Left ventricle myocardium inferior (tissue), 1 donor: ENCODE measurements at places on chromosomes 7 and 10. TPM values are rescaled to one million over a fixed set of nuclear protein-coding genes. Genes with fewer than 3 reads are reported as not detected.

DNA sequence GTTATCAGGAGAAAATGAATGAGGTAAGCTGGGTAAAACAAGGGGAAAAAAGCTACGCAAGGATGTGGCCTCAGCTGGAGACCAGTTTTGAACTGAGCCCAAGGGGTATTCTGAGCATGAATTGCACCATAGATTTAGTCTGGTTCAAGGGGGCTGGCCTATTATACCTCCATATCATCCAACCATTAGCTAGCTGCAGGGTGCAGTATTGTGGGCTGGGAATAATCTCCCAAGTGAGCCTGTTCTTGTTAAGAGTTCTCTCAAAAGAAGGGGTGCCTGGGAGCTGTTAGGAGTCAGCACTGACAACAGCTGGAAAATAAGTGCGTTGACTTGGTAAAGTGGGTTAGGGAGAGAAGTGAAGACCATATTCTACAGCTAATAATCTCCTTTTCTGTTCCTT is 8.0 kb downstream of the TAS2R16 start:
- DNase-seq: no peak

GRCh38 chr10:7545792-7546191 is 121.0 kb downstream of the ITIH5 start:
- no peak for DNase-seq

GRCh38 chr10:127254276-127254675 is 57.9 kb upstream of the INSYN2A start:
- DNase-seq: no peak

DNA sequence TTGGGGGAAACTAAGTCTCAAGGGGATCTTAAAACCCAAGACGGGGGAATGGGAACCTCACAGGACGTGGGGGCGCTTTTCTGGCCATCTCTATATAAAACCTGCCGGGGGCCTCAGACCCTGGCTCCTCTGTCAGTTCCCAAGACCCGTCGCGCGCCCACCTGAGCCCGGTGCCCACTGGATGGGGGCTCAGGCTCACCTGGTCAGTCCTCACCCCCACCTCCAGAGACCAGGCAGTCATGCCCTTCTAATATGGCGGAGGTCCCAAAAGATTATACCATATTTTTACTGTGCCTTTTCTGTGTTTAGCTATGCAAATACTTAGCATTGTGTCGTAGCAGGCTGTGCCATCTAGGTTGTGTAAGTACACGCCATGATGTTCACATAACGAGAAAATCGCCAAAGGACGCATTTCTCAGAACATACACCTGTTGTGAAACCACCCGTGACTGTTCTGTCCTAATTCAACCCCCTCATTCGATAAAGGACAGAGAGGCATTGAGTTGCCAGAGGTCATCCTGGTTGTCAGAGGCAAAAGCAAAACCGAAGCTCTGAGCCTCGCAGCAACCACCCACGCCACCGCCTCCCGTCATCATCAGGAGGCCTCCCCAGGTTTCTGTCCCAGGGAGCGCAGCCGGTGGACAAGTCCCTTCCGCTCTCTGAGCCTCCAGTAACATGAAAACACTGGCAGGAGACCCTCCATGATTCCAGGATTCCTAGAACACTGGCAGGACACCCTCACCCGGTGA is 28.9 kb downstream of the OAT start:
- DNase-seq: no peak

GRCh38 chr7:27175626-27176523 is 1.8 kb upstream of the HOXA10 start:
- peak; percentile 3 for DNase-seq

DNA sequence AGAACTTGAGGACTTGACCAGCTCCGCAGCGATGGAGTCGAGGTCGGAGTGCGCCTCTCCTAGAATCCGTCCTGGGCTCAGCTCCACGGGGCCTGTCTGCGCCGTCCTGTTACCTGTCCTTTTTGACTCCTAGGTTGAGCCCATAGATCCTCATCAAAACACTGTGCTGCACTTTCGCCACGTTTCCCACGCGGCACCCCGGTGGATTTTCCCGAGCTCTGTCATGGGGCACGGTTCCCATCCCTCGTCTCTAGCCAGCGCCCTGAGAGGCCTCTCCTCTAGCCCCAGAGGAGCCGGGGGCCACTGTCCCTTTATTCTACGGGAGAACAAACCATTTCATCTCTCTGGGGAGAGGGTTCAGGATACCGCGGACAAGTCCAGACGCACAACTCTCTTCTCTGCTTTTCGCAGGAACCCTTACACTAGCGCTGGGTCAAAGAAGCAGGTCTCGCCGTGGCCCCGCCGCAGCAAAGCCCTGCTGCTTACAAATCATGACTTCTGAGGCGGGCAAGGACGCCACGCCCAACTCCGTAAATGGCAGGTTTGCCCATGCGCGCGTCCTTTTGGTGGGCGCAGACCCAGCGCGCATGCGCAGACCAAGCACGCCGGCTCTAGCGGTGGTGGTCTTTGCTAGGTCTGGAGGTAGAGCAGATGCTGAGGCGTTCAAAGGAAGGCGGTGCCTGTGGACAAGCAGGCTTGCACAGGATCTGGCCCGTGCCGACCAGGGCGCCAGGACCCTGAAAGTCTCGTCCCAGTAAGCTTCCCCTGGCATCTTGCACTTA is 10.3 kb upstream of the ANKRD7 start:
- DNase-seq: peak; percentile 69

The NUTM2A gene
- total RNA-seq: 2.2 TPM

DNA sequence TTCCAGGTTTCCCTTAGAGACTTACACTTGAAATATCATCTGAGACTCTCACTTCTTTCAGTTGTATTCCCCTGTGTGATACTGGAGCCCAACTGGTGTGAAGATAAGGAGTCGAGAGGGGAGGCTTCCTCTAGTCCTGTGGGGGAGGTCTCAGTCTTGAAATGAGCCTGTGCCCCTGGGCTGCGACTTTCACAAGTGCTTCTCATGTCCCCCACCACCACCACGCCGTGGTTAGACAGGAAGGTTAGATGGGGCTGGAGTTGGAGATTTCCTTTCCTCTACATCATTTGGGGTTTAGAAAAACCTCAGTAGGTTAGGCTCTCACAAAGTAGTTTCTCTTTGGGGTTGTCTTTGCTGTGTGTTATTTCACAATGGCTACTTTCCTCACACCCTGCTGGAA is 25.6 kb upstream of the MKX start:
- DNase-seq: no peak

DNA sequence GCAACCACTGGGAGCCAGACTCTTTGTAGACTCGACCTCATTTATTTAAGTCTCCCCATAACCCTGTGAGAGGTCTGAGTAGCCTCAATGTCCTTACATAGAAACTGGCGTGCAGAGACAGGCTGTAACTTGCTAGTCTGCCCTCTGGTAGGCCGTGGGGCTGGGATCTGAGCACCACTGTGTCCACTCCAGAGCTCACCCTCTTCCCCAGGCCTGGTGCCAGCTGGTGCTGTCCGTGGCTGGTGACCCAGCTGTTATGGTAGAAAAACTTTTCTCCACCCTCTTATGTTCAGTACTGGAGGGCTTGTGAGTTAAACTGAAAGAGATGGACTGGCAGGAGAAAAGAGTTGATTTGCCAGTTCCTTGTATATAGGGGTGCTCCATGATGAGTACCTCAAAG is 41.9 kb downstream of the ADAMTS14 start:
- DNase-seq: no peak

The GRM3 gene
- not detected for total RNA-seq

The KCNIP2 gene
- 29.2 TPM for total RNA-seq

- no peak for DNase-seq
Observed at GRCh38 chr10:49104323-49104722, 11.0 kb downstream of the VSTM4 start.

GRCh38 chr10:74586088-74586585 is 240.3 kb upstream of the KAT6B start:
- DNase-seq: no peak
